Activated T-helper 1 cell treated with anti-CD3 and anti-CD28 coated beads, Interleukin-2, amount 50 U/mL, for 16 hours (primary cell): ENCODE measurements at places on chromosomes 5 and 9.

DNA sequence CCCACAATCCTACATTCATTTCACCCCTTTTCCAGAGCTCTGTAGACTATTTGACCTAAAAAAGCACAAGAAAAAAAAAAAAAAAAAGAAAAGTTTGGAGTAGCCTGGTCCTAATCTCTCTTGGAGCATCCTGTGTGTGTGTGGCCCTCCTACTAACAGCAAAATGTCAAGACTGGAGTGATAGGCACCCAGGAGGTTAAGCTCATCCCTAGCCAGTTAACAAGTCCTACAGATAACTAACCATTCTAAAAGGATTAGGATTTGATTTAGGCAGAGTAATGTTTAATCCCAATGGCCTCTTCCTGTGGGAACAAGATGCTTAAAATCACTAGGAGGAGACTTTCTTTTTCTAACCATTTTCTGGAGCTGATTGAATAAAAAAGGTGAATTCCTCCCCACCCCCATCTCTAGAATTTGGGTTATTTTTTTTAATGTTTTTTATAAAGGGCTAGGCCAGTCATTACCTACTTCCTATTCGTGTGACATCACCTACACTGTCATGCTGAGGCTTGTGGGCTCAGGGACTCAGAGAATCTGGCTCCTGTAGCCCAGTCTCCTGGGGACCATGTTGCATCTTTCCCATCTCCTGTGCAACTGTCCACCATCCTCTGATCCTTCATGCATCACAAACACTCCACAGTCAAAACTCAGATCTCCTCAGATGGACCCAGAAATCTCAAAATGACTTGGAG is 43.2 kb upstream of the NR3C1 start:
- no peak for DNase-seq

GRCh38 chr5:151661968-151662732 is 24.6 kb downstream of the SPARC start:
- no peak for DNase-seq

DNA sequence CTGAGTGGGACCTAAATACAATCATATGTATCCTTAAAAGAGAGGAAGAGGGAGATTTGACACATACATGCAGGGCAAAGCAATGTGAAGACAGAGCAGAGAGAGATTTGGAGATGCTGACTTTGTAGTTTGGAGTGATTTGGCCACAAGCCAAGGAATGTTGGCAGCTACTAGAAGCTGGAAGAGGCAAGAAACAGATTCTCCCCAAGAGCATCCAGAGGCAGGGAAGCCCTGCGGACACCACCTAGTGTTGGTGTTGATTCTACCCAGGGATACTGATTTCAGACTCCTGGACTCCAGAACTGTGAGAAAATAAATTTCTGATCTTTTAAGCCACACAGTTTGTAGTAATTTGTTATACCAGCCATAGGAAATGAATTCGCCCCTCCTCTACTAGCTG is 64.9 kb upstream of the OSMR start:
- DNase-seq: no peak

- no peak for DNase-seq
Observed at GRCh38 chr5:18114151-18114757, 480.0 kb downstream of the TAF11L14 start.

- DNase-seq: no peak
Observed at GRCh38 chr9:127133739-127134167, 11.3 kb upstream of the ANGPTL2 start.

DNA sequence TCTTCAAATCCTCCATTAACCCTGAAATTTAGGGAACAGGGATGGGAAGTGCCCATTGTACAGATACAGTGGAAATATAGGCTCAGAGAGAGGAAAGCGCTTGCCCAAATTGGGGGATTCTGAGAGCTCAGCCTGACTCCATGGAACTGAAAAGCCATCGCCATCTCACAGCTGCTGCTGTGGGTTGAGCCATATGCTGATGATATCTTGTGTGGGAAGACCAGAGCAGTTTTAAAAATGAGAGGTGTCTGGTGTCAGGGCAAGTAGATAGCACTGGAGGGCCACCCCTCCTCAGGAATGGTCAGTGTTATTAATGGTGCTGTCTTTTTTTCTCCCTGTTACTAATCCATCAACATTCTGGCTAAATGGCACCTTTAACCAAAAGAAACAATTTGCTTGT is 50.9 kb upstream of the C5orf58 start:
- no peak for DNase-seq

GRCh38 chr5:159181152-159181551 is 28.2 kb downstream of the RNF145 start:
- DNase-seq: no peak

- no peak for DNase-seq
Observed at GRCh38 chr9:8095672-8096086, 296.1 kb upstream of the DMAC1 start.

DNA sequence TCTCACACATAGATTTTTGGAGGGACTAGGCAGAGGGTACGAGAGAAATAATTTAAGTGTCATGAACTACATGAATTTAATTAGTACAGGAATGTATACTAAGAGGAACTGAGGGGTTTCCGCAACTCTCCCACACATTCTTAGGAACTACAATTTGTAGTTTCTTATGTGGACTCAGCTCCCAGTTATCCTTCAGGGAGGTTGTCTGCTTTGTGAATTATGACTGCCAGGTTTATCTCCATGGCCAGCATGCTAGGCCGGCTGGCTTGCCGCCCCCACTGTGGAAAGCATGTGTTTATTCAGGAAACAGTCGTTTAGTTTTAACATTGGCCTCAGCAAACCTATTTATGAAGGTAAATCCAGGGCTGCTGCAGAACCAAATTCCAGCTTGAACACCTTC is 415.0 kb downstream of the KCTD16 start:
- no peak for DNase-seq

- DNase-seq: no peak
Observed at GRCh38 chr5:30051976-30052375, 1141.5 kb upstream of the CDH6 start.

DNA sequence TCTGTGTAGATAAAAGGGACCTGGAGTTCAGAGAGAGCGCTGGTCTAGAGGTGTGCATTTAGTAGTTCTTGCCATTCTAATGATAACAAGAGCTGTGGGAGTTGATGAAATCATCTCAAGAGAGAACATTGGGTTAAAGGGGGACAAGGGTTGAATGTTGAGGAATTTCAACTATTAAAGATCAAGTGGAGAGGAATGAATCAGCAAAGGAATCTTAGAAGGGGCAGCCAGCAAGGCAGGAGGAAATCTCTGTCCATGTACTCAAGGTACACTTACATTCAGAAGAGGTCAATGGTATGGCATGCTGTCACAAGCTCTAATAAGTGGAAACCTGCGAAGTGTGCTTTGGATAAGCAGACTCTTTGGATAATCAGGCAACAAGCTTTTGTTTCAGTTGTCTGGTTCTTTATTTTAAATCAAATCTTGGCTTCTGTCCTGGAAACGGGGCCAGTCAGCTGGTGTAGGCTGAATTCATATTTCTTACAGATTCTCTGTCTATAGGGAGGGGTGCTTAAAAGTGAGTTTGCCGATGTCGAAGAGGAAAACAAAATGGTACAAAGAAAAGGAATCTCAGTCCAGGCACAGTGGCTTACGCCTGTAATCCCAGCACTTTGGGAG is 320.5 kb upstream of the CD180 start:
- no peak for DNase-seq
